NCI-H2171 treated with DMSO at 0.1 percent for 48 hours (cell line): ENCODE measurements at places on chromosomes 12 and 14.
A peak's percentile ranks its signal among the peaks of the same experiment; 100 is the strongest.

- DNase-seq = peak; percentile 25
Observed at GRCh38 chr12:122100568-122100967, 22.0 kb downstream of the MLXIP start.

DNA sequence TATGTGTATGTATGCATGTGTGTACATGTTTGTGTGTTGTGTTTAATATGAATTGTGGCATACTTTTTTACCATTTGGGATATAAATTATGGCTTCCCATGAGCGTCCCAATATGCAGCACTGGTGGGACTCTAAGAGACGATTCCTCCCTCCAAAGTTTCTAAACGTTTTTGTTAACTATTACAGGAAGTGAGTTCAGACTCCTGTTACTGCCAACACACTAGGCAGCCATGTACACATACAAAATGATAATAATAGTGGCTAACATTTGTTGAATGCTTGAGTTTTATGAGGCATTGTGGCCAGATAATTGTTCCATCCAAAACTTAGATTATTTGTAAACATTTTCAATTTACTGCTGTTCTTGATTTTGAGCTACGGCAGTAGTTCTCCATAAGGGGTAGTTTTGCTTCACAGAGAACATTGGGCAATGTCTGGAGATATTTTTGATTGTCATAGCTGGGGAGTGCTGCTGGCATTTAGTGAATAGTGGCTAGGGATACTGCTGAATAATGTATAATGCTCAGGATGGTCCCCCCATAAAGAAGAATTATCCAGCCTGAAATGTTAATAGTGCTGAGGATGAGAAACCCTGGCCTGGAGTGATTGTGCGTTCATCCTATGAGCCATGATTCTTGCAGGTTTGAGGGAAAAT, 45.1 kb downstream of the ARID2 start:
- no peak for DNase-seq

GRCh38 chr12:91289906-91290305, 107.3 kb upstream of the DCN start:
- DNase-seq = peak; percentile 28

- no peak for DNase-seq
Observed at GRCh38 chr12:121537814-121538698, 42.8 kb downstream of the KDM2B start.

DNA sequence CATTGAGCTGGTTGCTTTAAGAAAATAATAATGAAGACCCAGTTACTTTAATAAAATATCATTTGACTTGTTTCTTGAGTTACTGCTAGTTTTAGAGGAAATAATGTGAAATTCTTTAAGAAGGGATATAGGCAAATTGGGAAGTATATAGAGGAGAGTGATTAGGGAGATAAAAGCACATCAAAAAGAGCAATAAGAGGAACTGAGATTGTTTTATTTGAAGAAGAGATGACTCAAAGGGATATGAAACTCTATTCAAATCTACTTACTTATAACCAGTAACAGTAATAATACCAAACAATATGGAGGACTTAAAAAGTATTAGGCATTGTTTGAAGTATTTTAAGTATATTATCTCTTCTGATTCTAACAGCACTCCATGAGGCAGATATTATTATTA, 37.1 kb downstream of the LRRK2 start:
- no peak for DNase-seq

- DNase-seq = peak; percentile 37
Observed at GRCh38 chr12:122094735-122095631, 16.4 kb downstream of the MLXIP start.

DNA sequence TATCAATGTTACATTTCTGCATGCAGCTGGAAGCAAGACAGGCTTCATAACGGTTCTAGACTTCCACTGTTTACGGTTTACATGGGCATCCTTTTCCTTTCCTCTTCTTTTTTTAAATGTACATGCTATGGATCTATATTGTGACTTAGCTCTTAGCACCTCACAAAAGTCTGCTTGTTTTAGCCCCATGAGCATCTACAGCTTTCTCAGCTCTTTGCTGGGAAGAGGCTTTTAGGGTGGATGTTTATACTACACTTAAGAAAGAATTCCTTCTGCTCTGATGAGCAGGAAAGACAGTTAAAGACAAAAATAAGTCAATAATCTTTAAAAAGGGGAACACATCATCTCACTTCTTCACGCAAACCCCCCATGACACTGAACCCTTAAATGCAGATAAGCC, 51.4 kb downstream of the KICS2 start:
- no peak for DNase-seq

DNA sequence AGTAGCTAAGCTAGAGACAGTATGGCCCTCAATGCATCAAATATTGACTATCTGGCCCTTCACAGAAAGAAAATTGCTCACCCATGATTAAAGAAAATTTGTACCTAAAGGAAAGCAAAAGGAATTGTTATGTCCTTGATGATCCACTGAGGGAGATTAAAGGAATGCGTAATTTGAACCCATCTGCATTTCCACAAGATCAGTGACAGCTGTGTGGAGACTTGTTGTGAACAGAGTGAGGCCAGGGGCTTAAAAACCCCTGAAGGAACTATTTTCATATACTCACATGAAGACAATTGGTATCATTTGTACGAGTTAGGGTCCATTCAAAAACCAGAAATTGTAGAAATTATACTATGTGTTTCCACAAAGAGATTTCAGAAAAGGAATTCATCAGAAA, 1908.1 kb upstream of the SEL1L start:
- no peak for DNase-seq

GRCh38 chr12:124752437-124753227, 111.0 kb downstream of the SCARB1 start:
- peak; percentile 78 for DNase-seq

GRCh38 chr12:14167005-14167628, 185.7 kb upstream of the GRIN2B start:
- peak; percentile 13 for DNase-seq

- peak; percentile 27 for DNase-seq
Observed at GRCh38 chr12:130711756-130712155, 4.3 kb downstream of the RIMBP2 start.

DNA sequence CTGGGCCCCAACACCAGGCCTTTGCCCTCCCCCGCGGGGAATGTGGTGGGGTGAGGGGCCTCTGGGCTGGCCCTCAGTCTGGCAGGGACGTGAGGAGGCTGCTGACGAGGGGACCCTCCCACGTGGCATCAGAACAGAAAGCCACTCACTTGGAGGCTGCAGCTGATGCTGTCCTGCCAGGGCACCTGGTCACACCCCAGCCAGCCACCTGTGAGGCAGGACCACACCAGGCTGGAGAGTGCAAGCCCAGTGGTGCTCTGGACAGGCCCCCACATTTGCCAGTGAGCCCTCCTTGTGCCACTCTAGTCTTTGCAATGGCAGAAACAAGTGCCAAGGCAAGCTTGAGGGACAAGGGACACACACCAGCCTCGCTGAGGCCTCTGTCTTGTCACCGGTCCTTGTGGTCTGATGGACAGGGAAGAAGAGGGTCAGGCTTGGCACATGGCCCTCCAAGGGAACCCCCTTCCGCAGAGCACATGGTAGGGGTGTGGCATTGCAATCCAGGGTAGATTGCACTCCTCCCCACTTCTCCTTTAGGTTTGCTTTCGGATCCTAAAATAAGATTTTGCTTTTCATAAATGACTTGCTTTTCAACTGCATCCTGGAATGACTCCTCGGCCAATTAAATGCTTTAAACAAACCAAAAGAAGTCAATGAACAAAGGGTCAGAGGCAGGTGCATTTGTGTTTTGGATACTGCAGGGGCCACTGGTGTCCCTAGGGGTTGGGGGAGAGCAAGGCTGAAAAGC, 53.7 kb downstream of the CCDC88C start:
- DNase-seq = no peak
